ENCODE measurements at places on chromosomes 16 and 17.
A peak's percentile ranks its signal among the peaks of the same experiment; 100 is the strongest.

GRCh38 chr17:32802306-32802705, 74.6 kb downstream of the MYO1D start:
- no peak for DNase-seq

- DNase-seq: no peak
Measured at GRCh38 chr17:76378548-76379274, 5.7 kb upstream of the SPHK1 start.

DNA sequence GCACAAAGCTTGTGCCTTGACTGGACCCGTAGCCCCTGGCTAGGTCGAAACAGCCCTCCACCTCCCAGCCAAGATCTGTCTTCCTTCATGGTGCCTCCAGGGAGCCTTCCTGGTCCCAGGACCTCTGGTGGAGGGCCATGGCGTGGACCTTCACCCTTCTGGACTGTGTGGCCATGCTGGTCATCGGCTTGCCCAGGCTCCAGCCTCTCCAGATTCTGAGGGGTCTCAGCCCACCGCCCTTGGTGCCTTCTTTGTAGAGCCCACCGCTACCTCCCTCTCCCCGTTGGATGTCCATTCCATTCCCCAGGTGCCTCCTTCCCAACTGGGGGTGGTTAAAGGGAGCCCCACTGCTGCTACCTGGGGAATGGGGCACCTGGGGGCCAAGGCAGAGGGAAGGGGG, 3.5 kb downstream of the CTRL start:
- no peak for DNase-seq

- DNase-seq: no peak
Measured at GRCh38 chr17:19771971-19772630, 24.0 kb upstream of the ALDH3A1 start.

DNA sequence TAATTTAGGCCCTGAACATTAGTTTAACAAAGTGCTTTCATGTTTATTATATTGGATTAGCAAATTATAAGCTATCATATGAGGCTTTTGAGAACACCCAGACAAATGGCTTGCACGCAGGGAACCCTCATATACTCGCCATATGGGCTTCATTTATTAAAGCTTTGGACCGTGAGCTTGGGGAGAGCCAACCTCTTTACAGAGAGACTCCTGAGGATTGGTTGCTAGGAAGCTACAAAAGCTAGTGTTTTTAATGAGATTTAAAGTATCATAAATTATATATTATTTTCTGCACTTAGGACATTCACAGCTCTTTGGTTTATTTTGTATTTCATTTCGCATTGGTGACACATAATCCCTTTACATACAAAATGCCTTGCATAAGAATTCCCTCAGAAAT, 193.8 kb upstream of the TOX3 start:
- DNase-seq: no peak

GRCh38 chr17:40399185-40399584, 18.5 kb downstream of the TOP2A start:
- DNase-seq: peak; percentile 43

DNA sequence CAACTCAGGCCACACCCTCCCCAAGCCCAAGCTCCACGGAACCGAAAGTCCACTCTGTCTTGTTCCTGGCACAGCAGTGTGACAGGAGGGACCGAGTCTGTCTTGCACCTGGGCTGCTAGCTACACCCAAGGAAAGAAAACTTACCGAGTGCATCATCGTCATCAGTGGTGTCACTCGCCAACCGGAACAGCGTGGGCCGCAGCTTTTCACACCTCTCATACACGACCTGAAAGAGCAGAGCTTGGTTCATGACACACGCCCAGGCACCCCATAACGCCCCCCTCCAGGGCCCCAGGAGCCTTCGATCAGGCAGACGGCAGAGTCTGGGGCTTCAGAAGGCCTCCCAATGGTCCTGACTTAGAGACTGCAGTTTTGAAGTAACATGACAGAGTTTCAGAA, 27.5 kb downstream of the GGA2 start:
- no peak for DNase-seq

DNA sequence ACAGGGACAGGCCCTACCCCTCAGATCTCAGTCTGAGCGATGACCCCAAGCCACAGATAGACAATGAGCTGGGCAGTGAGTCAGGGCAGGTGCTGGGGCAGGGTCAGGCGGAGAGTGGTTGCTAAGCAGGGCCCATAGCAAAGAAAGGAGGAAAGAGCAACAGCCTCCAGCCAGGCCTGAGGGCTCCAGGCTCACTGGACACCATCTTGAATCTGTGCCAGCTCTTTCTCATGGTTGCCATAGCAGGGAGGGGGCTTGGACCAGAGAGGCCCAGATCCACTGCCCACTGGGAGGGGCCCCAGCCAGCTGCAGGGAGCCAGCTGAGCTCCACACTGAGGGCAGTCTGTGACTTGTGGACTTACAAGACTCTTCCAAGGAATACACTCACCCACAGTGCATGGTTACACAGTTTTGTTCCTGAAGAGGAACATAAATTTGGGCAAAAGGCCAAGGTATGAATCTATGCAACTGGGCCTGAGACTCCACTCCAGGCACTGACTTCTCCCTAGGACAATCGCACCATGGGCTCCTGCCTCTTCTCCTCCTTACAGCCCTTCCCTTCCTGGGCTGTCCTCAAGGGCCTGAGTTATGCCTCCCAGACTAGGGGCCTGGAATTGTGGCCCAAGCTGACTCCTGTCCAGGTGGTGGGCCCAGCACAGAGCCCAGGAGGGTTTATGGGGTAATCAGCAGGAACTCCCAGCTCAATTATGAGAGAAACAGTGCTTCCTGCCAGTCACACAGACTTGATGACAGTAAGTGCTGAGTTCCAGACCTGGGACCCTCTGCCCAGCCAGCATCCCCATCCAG, 59.9 kb downstream of the BEAN1 start:
- DNase-seq: no peak

- DNase-seq: no peak
Measured at GRCh38 chr17:33140413-33141099, 148.9 kb downstream of the SPACA3 start.

GRCh38 chr17:39607851-39608130, at the start of gene NEUROD2:
TSS of gene NEUROD2 (minus strand) at chr17:39607920. CDS start at chr17:39606599, 1,321 bp downstream.
- no peak for DNase-seq

DNA sequence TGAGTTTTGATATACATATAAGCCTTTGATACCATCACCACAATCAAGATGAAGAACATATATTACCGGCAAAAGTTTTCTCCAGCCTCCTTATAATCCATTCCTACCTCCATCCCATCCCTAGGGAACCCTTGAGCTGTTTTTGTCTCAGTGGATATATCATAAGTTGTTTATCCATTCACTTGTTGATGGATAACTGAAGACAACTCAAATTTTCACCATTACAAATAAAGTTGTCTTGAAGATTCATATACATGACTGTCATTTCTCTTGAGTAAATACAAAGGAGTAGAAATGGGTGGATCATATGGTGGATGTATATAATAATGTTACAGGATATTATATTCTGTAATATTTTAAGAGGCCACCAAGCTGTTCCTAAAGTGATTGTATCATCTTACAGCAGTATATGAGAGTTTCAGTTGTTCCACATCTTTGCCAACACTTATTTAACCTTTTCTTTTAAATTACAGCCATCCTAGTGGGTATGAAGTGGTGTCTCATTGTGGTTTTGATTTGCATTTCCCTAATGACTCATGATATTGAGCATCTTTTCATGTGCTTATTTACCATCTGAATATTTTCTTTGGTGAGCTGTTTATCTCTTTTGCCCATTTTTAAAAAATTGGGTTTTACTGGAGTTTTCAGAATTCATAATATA, 17.4 kb downstream of the NF1 start:
- no peak for DNase-seq

DNA sequence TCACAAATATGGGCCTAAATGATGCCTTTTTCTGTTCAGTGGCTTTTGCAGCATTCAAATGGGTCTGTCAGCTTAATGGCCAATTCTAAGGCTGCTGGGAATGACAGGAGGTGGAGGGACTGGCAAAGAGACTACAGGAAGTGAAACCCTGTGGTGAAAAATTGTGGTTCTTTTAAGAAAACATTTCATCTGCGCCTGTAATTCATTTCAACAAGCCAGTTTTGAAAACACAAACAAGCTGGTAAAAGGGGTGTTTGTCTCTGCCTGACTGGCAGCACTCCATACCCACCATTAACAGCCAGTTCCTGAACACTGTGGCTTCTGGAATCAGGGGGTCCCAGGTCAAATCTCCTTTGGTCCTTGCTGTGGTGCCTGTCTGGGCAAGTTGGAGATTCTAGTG, 3.6 kb upstream of the KDM8 start:
- DNase-seq: peak; percentile 64

- DNase-seq: no peak
Measured at GRCh38 chr17:78409191-78409928, 30.9 kb downstream of the PGS1 start.

DNA sequence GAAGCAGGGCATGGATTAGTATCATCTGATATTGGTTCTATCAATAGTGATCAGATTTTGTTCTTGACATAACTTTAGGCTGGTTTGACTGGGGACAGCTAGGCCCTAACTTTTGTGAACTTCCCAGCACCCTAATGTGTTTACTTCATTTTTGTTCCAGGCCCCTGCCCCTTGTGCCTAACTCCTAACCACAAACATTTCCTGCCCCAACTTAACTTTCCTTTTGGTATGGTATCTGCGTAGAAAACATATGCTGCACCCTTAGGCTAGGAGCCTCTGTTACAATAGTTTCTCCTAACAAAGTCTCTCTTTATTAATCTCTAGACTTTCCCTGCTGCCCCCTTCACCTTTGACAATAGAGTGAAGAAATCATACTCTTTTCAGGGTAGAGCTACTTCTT, 2.5 kb downstream of the ADPRM start:
- peak; percentile 6 for DNase-seq

GRCh38 chr17:58822148-58823050, 66.7 kb downstream of the PPM1E start:
- DNase-seq: no peak

DNA sequence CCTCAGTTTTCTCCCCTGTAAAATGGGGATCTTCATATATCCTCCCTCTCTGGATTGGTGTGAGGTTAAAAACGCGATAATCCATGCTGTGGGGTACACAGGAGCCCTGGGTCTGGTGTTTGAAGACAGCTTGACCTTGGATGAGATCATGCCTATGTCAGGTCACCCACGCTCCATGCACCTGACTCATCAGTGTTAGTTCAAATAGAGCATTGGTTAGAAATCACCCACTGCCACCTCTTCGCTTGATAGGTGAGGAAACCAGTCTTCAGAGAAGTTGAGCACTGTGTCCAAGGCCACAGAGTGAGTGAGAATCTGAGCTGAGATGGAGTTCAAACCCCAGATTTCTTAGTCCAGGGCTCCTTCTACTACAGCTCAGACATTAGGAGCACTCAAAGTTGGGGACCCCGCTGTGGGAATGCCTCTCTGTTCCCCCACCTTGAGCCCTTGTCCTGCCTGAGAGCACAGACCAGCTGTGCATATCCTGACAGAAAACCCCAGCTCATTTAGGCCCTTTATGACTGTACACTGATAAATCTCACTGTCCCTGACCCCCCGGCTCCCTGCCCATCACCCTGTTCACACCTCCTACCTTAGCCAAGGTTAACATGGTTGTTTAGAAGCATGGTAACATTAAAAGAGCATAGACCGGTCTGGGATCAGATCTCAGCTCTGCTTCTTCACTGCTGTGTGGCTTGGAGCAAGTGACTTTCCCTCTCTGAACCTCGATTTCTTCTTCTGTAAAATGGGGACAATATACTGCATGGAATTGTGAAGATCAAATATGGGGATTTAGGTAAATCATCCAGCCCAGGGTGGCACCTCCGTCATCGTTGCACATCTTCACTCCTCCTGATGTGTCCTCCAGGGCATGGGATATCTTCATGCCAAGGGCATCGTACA, 22.4 kb upstream of the LGALS9 start:
- DNase-seq: no peak

DNA sequence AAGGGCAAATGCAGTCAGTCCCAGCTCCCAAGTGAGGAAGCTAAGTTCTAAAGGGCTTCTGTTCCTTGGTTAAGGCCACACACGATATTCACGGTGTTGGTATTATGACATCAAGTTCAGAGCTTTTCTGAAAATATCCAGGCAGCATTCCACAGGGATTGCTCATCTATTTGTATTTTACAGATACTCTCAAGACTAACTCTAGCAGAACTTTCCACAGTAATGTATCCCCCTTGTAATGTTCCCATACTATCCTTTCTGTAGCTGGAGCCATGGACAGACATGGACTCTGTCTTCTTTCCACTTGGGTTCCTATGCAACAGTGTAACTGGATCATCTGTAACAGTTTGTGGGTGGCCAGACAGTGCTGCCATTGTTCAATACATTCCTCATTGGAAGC, 13.5 kb downstream of the SDR42E1 start:
- no peak for DNase-seq

DNA sequence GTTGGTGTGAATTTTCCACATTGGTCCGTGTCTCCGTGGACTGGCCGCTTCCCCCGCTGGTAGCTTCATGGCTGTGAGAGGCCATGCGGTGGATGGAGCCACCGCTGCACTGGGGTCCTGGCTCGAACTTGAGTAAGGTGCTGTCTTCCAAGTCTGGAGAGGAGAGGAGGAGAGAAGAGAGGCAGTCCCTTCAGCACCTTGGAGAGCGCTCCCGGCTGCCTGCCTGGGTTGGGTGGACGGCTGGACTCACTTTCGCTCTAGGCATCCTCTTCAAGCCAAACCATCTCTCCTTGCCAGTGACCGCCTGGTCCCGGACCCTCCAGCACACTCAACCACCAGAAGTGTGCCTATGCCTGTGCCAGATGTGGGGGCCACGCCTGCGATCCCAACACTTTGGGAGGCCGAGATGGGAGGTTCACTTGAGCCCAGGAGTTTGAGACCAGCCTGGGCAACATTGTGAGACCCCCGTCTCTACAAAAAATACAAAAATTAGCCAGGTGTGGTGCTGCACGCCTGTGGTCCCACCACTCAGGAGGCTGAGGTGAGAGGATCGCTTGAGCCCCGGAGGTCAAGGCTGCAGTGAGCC, 6.2 kb downstream of the JPH3 start:
- no peak for DNase-seq

- DNase-seq: no peak
Measured at GRCh38 chr17:1053661-1054360, 56.9 kb downstream of the TIMM22 start.

GRCh38 chr16:52837251-52837650, 215.4 kb downstream of the CHD9NB start:
- no peak for DNase-seq

DNA sequence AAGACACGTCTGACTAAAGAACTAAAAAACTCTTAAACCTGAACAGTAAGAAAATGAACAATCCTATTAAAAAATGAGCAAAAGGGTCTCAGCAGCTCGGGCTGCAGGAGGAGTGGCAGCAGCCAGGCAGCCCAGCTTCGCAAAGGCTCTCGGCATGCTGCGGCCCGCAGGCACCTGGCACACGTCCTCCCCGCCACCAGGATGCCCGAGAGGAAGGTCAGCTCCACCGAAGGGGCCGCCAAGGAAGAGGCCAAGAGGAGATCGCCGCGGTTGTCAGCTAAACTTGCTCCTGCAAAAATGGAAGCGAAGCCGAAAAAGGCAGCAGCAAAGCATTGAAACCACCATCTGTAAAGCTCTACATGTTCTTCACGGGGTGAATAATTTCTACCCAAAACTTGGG, 173.5 kb downstream of the BCAS3 start:
- no peak for DNase-seq

GRCh38 chr16:84406006-84406963, 37.9 kb downstream of the ATP2C2 start:
- no peak for DNase-seq

All from germinal center (tissue), 1 donor.